Mesenchymal stem cell (in vitro differentiated cells and primary cell): ENCODE measurements at places on chromosomes 12 and 14.

DNA sequence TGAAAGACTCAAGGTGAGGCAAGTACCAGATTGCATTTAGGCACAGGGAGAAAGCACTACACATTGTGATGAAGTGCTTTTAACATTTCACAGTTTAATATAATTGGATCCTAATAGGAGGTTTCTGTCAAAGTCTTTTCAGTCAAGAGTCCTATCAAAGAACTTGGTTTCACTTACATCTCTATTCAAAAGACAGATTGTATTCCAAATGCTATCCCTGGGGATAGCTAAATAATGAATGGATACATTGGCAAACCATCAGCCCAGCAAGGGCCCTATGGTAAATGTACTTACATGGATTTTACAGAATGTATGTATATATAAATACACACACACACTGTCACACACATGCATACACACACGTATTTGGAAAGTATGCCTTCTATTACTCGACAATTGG, 655.5 kb upstream of the FLRT2 start:
- DNase-seq = no peak

DNA sequence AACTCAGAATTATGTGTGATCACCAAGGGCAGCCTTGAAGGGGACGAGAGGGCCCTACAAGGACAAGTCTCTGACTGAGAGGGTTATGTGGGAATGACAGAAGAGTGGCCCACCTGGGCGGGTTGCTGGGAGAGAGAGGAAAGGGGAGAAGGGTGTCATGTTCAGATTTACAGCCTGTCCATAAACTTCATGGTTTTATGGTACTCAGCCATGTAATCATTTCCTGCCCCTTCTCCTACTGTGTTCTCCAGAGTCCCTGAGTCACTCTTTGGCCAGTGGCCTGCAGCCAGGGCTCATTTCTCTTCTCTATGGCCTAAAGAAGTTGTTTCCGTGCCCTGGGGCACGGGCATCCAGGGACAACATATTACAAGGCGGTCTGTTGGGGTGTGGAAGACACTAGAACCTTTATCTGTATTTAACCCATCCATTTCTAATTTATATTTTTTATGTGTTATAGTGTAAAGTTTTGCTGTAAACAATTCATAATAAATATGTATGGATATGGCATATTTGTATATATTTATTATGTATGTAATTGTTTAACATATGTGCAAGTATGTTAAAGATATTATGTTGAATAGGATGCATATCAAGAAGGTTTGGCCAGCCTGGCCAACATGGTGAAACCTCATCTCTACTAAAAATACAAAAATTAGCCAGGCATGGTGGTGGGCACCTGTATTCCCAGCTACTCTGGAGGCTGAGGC, 26.9 kb downstream of the DDX47 start:
- DNase-seq = peak; percentile 87

GRCh38 chr12:54189198-54189539, 384 bp upstream of the SMUG1 start:
- no peak for DNase-seq

GRCh38 chr12:51341251-51342007, 5.0 kb downstream of the CELA1 start:
- DNase-seq = peak; percentile 76

DNA sequence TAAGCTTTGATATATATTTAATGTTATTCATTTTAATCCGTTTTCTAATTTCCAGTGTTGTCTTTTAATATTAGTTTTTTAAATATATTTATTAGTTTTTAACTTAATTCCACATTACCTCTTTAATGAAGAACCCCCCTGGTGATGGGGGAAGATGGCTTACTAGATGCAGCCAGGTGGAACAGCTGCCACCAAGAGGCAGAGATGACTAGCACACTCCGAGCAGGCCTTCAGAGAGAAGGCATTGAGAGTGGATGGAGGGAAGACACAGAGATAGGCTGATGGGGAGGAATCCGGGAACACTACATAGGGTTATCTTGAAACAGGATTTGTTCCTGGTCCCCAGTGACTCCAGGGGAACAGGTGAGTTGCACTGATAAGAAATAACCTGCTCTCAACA, 771.6 kb downstream of the LRFN5 start:
- DNase-seq = no peak

- no peak for DNase-seq
Measured at GRCh38 chr12:40261937-40262336, 37.1 kb downstream of the LRRK2 start.

- DNase-seq = peak; percentile 75
Measured at GRCh38 chr12:47870175-47870781, 34.5 kb downstream of the VDR start.

- DNase-seq = no peak
Measured at GRCh38 chr12:15444523-15444922, 122.2 kb downstream of the PTPRO start.

- no peak for DNase-seq
Measured at GRCh38 chr12:38930990-38931389, 25.6 kb upstream of the CPNE8 start.

- DNase-seq = no peak
Measured at GRCh38 chr12:119710965-119711551, 43.1 kb downstream of the PRKAB1 start.

DNA sequence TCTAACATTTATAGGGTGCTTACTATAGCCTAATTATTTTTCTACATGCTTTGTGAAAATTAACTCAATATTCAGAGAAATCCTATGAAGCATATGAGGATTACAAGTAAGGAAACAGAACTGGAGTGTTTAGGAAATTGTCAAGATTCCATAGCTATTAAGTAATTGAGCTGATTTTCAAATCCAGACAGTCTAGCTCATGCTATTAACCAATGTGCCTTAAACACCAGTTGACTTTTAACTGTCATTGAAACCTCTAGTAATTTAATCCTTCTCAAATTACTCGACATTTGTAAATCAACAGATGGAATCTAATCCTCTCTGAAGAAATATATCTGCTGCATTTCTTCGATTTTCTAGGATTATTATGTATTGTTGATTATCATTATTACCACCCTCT, 488.9 kb downstream of the MDGA2 start:
- peak; percentile 67 for DNase-seq

- DNase-seq = no peak
Measured at GRCh38 chr14:20093442-20093841, 17.1 kb upstream of the OR4K17 start.

DNA sequence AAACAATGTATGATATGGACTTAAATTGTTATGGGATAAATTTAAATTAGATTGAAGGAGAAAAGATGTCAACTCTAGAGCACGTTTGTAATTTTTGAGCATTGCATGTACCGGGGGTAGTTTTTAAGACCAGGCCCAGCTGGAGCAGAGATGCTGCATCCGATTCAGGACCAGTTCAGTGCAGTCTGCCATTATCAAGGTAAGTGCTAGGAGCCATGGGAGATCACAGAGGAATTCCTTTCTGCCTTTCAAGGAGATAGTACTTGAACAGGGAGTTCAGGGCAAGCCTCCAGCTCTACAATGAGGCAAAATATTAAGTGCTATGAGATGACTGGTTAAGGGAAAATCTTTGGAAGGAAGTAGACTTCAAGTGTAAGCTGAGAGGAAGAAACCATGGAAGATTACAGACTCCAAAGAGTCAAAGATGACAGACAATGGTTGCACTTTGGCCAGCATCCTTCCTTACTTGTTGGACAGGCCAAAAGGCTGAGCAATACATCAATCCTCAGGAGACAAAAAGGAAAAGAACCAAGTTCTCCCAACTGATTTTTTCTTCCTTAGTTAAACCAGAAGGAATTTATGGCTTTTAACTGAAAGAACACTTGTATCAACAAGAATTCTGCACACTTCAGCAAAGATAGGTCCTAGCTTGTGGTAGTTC, 113.2 kb upstream of the HIF1A start:
- peak; percentile 40 for DNase-seq

- DNase-seq = no peak
Measured at GRCh38 chr12:62714774-62715721, 219.9 kb downstream of the PPM1H start.

GRCh38 chr12:90174198-90174510, 465.5 kb upstream of the ATP2B1 start:
- DNase-seq = peak; percentile 16

- no peak for DNase-seq
Measured at GRCh38 chr14:74552623-74553022, 59.1 kb downstream of the ISCA2 start.

DNA sequence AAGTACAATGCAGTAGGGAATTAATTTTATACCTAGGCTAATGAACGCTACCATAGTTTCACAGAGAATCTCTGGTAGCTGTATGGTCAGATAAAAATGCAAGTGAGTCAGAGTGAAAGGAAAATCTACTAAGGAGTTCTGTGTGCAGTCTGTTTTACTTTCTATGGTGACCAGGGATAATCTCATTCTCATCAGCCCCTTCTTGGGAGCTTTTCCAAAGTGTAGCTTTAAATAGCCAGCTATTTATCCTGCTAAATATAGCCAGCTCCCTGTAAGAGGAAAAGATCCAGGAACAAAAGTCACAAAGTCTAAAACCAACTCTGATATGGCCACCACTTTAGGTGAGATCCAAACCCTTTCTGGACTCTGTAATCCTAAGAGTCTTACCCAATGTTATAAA, 75.5 kb downstream of the TMEM116 start:
- peak; percentile 58 for DNase-seq

GRCh38 chr14:67442139-67442906, 30.4 kb upstream of the PLEK2 start:
- DNase-seq = no peak

- DNase-seq = no peak
Measured at GRCh38 chr12:120262852-120263747, 2.4 kb downstream of the PXN start.

- DNase-seq = no peak
Measured at GRCh38 chr12:770479-770878, 18.1 kb downstream of the WNK1 start.

GRCh38 chr12:55736780-55737580, 5.9 kb upstream of the GDF11 start:
- peak; percentile 68 for DNase-seq

DNA sequence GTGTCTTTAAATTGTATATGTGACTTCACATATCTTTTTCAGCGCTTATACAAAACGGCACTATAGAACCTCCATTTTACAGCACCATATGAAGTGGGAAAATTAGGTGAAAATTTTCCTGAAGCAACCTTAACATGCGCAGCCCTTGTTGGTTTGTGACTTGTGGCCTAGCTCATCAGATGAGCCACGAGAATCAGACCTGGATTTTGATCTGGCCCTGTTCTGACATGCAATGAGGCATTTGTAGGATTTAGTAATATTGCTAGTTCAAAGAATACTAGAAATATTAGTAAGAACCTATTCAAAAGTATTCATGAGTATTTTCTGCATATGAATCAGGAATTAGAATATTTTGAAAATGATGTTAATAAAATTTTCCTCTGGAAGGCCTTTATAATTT, 2.9 kb downstream of the CDKN1B start:
- DNase-seq = no peak

- DNase-seq = peak; percentile 36
Measured at GRCh38 chr12:25719505-25719904, 166.4 kb upstream of the LMNTD1 start.

GRCh38 chr14:21098892-21099595, 589 bp upstream of the ZNF219 start:
- no peak for DNase-seq

GRCh38 chr12:112362310-112362709, 19.9 kb downstream of the HECTD4 start:
- DNase-seq = no peak

DNA sequence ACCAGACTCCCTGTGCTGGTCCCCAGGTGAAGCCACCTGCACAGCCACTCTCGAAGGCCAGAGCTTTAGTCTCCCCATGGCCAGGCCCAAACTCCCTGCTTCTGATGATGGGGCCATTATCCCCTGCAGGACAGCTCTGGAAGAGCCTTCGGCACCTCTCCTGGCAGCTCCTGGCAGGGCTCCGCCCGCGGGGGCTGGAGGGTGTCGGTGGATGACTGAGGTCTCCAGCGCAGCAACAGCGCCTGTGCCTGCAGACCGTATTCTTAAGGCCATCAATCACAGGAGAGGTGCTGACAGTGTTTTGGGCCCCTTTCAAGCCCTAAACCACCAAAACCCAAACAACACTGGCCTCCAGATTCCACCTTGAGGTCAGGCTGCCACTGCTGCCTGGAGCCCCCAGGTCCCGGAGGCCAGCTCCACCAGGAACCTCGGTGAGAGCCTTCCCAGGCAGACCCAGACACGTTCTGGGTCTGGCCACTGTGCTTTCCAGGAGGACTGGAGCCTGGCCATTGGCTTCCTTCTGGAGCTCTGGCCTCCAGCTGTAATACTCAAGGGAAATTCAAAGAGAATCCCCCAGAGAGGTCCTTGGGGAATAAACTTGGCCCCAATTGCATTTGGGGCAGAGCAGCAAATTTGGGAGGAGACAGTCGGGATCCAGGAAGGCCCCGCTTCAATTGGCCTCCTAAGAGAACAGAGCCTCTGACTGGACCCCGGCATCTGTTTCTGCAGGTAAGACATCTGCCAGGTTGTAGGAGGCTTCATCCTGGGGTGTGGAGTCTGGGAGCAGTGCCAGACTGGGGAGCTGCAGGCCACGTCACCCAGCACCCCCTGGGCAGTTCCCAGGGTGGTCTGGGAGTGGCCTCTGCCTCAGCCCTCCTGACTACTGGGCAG, 210.6 kb upstream of the RTL1 start:
- DNase-seq = no peak
